Right renal pelvis (tissue), 4 donors: ENCODE measurements at places on chromosomes 2 and 18. TPM values are rescaled to one million over a fixed set of nuclear protein-coding genes. Genes with fewer than 3 reads are reported as not detected.

DNA sequence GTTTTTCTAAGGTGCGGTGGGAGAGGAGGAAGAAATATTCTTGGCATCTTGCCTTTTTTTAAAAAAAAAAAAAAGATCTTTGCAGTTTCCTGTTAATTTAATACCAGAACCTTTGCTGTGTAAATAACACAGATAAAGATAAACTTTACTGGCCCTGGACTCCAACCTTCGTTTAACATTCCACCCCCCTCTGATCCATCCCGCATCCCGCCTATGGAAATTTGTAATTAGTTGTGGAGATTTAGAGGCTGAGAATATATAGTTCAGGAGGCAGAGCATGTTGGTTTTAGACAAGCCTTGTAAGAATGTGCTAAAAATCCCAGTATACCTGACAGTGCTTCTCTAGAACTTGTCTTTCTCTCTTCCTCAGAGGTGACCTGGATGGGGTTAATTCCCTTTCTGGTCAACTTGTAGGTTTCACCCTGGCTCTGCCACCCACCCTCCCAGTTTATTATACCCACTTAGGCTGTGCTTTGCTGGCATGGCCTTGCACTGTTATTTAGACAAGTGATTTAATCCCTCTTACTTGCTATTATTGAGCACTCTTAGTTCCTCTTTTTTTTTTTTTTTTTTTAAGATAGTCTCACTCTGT is 2.9 kb upstream of the C2orf72 start:
- no peak for DNase-seq

- no peak for DNase-seq
Observed at GRCh38 chr2:74179063-74179865, 585 bp upstream of the MOB1A start.

GRCh38 chr18:46283895-46284295 is 179.7 kb downstream of the HAUS1 start:
- no peak for DNase-seq

DNA sequence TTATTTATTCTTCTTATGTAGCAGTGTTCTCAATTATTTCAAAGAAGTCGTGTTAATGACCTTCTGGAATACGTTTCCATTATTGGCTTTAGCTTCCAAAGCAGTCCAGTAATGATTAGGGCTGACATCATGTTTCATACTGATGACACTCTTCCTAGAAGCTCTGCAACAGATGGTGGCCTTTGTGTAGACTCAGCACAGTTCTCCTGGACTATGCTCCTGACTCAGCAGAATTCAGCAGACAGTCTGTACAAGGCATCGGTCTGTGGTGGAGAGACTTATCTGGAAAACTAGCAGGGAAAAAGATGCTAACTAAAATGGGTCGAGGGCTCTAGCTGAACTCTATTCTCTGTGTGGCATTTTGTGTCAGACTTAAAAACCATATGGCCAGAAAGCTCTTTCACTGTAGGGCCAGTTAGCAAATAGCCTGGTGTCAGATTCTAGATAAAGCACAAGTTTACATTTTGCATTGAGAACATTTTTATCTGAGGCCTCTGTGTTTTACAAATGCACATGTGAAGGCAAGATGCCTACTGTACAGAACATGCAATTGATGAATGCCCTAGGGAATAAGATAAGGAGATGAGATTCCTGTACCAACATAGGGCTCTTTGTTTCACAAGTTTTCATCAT is 35.1 kb downstream of the GULP1 start:
- DNase-seq: no peak

GRCh38 chr2:106208874-106209273 is 14.8 kb upstream of the UXS1 start:
- no peak for DNase-seq

DNA sequence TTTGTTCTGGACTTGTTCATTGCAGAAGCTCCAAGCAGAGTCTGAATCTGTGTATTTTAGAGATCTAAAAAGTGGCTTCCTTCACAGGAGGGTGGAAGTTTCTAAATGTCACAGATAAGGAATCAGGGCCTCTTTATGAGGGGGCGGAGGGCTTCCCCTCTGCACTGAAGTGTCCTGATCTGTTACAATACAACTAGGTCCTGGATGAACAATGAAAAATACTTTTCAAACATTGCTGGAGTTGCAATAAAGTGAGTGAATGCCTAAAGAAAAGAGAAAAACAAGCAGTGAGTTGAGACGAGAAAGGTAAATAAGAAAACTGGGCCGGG is 179.3 kb upstream of the HDAC4 start:
- no peak for DNase-seq

DNA sequence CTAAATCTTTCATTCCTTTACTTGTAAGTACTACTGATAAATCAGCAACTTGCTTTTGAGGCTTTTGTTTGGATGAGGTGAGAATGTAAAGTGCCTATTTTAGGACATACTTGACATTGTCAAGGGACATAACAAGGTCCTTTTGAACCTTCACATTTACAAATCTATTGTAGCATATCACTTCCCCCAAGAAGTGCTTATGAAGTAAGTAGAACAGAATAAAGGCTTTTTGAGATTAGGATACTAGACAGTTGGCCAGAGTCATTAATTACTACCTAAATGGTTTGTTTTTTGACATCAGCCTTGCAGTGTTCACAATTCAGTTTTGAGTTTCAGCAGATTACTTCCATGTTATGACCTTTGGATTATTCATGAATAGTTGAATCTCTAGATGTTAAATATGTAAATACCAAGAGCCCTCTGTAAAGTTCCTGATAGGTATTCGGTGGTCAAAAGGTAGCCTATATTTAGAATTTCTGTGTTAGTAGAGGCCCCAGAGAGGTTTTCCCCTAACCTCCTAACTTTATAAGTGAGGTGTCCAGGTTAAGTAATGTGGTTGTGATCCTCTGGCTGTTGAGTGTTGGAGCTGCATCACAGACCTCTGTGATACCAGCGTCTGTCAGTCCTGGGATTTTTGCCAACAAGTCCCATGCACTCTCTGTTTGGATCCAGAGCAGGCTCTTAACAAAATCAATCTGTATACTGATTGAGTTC is 67.2 kb downstream of the LCLAT1 start:
- DNase-seq: no peak

Gene RAB6D
- polyA plus RNA-seq: 1.2 TPM

Gene ERICH2
- 2.5 TPM for polyA plus RNA-seq

Gene POTEI
- 0.10 TPM for polyA plus RNA-seq

Gene ASXL2
- polyA plus RNA-seq: 21.5 TPM

GRCh38 chr18:59616501-59616900 is 80.7 kb downstream of the CCBE1 start:
- DNase-seq: no peak

Gene HOXD9
- 70.9 TPM for polyA plus RNA-seq

Gene CNRIP1
- 24.7 TPM for polyA plus RNA-seq

GRCh38 chr2:14944562-14945346 is 312.2 kb downstream of the LRATD1 start:
- DNase-seq: no peak

Gene ACTG2
- polyA plus RNA-seq: 1.1 TPM

GRCh38 chr2:120195553-120195952 is 27.6 kb downstream of the TMEM185B start:
- no peak for DNase-seq
